ENCODE measurements at places on chromosomes 16 and 17.

DNA sequence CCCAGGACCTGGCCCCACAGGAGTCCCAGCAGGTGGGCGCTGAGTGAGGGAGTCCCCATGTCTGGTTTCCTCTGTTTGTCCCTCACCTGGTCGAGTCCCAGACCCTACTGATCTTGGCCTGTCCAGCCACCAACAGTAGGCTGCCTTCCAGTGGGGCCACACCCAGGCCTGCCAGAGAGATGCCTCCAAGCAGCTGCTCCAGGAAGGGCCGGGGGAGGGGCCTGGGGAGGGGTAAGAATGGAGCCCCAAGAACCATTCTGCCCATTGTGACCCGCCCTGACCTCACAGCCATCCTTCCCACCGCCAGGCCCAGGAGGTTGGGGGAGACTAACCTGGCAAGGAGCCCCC lies 736 bp downstream of the SPATA20 start:
- no peak for DNase-seq

DNA sequence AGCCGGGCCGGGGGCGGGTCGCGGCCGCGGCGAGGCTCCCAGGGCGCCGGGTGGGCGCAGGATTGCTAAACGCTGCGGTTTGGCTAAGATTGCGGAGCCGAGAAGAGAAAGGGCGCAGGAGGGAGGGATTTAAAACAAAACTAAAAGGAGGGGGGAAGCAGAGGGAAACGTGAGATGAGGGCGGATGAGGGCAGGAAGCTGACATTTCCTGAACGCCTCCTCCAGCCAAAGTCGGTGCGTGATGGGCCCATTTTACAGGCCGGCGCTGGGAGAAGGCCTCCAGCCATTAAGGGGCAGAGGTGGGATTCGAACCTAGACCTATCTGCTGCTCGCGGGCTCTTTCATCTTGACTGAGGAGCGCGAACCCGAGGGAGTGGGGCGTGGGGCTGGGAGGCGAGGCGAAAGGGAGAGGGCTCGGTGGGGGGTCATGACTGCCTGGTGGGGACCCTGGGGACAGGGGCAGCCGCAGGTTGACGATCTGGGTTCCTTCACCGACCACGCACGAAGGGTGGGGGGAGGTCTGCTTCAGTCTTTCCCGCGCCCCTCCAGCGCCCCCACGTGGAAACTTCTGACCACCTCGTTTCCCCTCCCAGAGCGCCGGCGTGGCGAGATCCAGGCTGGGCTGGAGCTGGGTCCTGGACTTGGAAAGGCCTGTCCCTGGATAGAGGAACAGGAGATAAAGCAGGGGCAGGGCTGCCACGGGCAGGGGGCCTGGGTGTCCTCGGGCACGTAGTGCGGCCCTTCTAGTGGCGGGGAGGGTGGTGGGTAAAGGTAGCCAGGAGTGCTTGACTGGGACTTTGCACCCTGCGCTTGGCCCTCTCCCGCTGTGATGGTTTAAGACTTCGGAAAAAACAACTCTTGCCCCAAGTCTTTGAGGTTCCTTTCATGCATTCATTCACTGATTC lies 3.8 kb upstream of the TAC4 start:
- DNase-seq: peak; percentile 78

DNA sequence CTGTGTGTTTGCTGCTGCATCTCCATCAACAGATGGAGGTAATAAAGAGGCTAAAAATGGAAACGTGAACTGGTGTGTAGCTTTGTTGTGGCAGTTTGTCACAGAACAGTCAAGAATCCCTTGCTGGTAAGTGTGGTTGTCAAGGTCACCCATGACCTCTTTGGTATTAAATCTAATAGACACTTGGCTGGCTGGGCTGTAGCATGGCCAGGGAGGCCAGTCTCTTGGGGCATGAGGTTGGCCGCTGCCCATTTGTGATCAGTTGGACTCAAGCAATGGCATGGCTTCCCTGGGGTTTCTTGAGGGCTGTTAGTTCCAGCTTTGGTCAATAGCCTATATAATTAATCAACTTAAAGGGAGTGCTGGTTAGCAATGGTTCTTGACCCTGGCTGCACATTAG lies 14.8 kb upstream of the HS3ST2 start:
- no peak for DNase-seq

- DNase-seq: peak; percentile 36
Measured at GRCh38 chr17:39921323-39921722, 2.9 kb upstream of the GSDMB start.

GRCh38 chr17:80164185-80164584 lies 5.6 kb upstream of the CARD14 start:
- DNase-seq: no peak

- no peak for DNase-seq
Measured at GRCh38 chr17:79027274-79027924, 3.4 kb downstream of the C1QTNF1 start.

GRCh38 chr16:70772493-70772892 lies 28.5 kb downstream of the VAC14 start:
- DNase-seq: no peak

- DNase-seq: no peak
Measured at GRCh38 chr17:48927978-48928745, 16.5 kb downstream of the SNF8 start.

- no peak for DNase-seq
Measured at GRCh38 chr17:70295731-70296130, 126.4 kb downstream of the KCNJ2 start.

DNA sequence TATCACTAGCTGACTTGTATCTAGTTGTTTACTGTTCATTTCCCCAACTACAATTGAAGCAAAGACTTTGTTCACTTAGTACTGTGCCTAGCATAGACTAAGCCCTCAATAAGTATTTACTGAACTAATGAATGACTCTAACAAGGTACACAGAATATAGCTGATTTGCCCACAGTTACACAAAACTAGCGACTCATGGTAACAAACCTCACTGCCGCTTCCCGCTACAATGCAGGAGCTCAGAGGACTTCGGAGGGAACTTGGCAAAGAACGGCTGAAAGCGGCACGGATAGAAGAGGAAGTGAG lies 524 bp downstream of the EFTUD2 start:
- no peak for DNase-seq

DNA sequence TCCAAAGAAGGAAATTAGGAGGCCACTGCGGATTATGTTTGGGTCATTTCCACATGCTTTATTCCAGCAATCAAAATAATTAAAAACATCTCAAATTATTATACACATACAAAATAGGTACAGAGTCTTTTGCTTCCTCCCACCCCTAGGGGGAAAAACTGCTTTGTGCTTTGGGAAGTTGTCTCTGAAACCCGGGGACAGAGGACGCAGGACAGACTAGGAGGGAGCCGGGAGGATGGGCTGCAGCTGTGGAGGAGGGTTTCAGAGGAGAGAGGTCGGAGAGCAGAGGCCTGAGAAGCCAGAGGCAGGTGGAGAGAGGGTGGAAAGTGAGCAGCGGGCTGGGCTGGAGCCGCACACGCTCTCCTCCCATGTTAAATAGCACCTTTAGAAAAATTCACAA lies 17.4 kb downstream of the COL1A1 start:
- DNase-seq: no peak

All from activated naive CD4-positive, alpha-beta T cell treated with anti-CD3 and anti-CD28 coated beads, Interleukin-2, amount 50 U/mL, for 16 hours (primary cell).